GDM1 (cell line): ENCODE measurements at places on chromosomes 7 and 10.

DNA sequence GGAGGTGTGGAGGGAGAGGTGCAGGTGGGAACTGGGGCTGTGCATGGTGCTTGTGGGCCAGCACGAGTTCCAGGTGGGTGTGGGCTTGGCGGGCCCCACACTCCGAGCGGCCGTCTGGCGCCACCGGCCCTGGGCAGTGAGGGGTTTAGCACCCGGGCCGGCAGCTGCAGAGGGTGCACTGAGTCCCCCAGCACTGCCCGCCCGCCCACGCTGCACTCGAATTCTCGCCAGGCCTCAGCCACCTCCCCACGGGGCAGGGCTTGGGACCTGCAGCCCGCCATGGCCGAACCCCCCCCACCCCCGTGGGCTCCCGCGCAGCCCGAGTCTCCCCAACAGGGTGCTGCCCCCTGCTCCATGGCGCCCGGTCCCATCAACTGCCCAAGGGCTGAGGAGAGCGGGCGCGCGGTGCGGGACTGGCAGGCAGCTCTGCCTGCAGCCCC is 810.2 kb downstream of the PCDH15 start:
- DNase-seq: no peak

- no peak for DNase-seq
Observed at GRCh38 chr7:26349005-26349915, 57.6 kb downstream of the SNX10 start.

DNA sequence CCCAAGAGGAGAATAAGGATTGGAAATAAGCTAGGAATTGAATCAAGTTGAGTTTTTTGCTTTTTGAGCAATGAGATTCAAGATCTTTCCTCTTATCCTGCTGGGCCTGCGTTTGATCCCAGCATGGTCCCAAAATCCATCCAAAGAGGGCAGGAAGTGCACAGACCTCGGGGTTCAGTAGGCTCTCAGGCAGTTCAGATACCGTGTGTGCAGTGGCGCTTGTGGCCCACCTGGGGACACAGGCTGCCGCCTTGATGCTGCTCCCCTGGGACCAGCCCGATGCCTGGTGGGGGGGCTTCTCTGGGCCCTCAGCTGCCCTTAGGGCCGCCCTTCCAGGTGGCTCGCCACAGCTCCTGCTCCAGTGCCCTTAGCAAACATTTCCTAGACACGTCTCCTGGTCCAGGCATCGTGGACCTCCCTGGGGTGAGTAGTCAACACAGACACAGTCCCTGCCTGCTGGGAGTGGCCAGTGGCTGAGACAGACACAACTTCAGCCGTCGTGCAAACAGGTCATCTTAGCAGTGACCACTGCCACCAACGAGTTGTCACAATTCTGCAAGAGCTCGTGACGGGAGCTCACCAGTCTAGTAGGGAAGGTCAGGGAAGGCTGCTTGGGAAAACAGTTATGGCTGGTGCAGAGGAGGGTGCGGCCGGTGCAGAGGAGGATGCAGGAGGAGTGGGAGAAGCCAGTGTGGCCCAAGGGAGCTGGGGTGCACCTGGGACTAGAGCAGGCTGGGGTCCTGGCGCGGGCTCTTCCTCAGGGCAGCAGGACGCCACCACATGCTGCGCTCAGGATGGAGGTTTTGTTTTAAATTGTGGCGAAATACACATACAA is 21.7 kb upstream of the JAKMIP3 start:
- DNase-seq: no peak

- DNase-seq: no peak
Observed at GRCh38 chr10:8705415-8705814, 650.9 kb downstream of the GATA3 start.

DNA sequence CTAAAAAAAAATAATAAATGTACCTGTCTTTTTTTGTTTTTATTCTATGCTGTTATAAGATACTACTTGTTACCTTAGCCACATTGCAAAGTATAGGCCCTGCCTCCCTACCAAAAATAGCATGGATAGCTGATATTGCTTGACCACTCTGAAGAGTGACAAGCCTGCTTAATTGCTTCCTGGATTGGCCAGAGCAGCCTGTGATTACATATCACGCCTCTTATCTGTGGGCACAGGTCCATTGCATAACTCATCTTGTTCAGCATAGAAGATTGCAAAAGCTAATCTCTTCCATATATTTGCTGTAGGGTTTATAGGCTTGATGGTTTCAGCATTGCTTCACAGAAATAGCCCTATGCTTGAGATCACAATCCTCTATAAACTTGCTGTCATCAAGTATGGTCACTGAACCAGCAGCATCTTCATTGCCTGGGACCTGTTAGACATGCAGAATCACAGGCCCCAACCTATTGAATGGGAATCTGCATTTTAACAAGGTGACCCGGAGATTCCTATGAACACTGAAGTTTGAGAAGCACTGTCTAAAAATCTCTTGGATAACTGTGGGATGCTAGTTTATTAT is 280.8 kb upstream of the CDC14C start:
- no peak for DNase-seq

- DNase-seq: no peak
Observed at GRCh38 chr7:30584965-30585364, 9.7 kb upstream of the GARS1 start.

- no peak for DNase-seq
Observed at GRCh38 chr10:63129888-63130287, 3.2 kb upstream of the NRBF2 start.

- DNase-seq: no peak
Observed at GRCh38 chr7:88746126-88746525, 13.4 kb upstream of the ZNF804B start.

GRCh38 chr7:154631162-154631561 is 371.8 kb downstream of the PAXIP1 start:
- DNase-seq: no peak

GRCh38 chr7:17406738-17407137 is 108.3 kb downstream of the AHR start:
- DNase-seq: no peak

DNA sequence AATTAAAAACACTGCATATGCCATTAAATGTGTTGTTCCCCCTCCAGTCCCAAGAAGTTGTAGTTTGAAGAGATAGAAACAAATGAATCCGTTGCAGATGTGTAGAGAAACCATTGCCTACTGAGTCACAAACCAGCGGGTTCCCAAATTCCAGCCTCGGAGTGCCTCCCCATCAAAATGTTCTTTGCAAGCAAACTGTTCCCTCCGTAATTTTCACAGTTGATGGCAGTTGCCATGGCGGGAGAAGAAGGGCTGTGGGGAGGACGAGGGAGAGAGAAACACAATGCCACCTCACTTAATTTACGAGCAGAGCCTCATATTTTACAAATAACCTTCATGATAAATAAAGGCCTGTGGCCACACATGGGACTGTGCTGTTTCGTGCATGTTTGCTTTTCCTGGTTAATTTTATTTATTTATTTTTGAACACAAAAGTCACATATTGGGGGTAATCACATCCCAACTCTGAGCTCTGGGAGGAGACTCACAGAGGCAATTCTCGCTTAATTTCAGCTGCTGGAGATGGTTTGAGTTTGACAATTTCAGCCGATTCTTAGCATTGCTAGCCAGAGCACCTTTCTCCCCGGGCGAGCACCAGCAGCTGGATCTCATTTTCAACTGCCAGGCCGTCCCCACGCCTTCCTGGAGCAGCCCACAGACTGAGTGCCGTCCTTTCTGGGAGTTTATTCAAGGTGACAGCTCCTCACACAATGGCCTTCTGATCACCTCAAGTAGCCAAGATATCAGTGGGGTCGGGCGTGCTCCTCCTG is 1084.2 kb downstream of the KCNMA1 start:
- DNase-seq: no peak

DNA sequence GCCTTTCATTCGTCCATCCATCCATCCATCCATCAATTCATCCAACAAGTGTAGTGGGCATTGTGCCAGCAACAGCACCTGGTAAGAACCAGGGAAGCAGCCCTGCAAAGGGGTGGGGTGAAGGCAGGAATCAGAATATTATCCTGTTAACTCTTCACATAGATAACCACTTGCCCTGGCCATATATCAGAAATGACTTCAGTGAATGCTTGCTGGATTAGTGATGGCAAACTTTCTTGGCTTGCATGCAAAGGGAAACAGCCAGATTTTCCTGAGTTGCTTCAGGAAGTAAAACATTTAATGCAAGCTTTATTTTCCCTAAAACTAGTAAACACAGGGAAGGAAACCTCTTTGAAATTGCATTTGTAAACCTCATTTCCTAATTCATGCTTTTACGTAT is 743 bp downstream of the OR2A5 start:
- no peak for DNase-seq

GRCh38 chr10:95536017-95536416 is 25.2 kb downstream of the SORBS1 start:
- no peak for DNase-seq

DNA sequence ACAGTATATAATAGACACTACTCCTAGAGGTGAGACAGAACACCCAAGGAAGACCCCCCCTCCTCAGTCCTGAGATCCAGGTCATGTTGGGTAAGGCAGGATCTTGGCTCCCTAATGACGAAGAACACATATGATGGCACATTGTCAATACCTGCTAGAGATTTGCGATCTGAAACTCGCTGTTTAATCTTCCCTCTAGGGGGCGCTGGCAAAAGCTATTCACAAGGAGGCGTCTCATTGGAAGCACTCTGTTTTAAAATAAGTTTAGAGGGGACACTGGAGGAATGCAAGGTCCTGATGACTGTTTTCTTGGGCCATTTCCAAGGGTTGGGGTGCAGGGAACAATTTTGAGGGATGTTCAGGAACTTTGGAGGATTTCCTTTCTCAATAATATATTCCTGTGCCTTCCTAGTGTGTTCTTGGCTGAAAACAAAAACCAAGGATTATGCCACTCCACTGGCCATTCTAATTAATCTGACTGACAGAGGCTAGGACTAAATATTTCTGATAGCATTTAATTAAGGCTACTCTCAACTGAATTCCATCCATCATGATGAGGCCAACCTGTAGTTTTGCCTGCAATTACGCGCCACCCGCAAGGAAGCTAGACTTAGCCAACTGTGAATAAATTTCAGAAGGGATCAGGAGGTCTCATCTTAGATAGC is 1013.8 kb upstream of the MBL2 start:
- DNase-seq: no peak

GRCh38 chr7:4115941-4116610 is 566.0 kb upstream of the FOXK1 start:
- no peak for DNase-seq

DNA sequence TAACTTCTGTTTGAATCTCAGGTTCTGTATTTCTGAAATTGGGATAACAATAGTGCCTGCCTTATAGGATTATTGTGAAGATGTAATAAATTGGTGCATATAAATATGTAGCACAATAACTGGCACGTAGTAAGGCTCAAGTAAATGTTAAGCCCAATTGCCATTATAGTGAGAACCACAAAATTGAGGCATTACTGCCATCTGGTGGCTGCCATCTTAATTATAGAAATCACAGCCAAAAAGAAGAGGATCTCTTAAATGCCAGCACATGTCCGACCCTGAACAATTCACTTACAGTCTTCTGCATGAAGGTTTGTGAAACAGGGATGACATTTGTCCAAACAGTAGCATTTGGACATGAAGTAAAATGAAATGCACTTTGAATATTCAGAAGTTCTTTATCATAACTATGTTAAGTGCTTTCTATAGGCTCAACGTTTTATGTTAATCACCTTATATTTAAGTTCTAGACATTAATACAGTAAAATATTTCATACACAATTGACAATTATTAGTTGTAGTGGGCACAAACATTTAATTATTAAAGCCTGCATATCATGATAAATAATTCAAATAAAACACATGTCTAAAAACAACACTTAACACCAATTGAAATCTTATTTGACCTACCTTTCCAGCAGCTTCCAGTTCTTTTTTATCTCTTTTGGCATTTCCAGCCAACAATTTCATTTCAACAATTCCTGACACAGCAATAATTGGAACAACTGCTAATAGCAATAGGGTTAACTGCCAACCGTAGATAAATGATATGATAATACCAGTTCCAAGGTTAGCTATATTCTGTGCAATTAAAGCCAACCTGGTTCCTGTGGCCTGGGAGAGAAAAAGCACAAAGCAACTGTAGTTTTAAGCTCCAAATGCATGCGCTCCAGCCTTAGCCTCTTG is 58.5 kb downstream of the ABCB4 start:
- peak; percentile 35 for DNase-seq

GRCh38 chr10:35887685-35888084 is 245.6 kb upstream of the FZD8 start:
- no peak for DNase-seq

GRCh38 chr10:95935429-95935828 is 27.7 kb downstream of the CC2D2B start:
- DNase-seq: peak; percentile 0

DNA sequence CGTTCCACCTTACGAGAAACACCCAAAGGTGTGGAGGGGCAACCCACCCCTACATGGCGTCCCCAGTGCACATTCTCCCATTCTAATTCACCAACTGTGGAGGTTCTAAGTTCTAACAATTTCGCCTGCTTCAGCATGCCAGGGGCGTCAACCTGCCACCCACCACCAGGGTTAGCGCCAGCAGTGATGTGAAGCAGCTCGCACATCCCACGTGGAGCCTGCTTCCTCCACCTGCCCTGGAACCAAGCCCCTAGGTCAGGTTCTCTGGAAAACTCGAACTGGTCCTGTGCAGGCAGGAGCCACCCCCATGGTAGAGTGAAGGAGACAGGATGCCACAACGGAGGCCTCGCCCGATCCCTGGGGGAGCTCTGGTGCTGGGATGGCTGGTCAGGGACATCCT is 33.3 kb upstream of the FXYD4 start:
- DNase-seq: no peak

DNA sequence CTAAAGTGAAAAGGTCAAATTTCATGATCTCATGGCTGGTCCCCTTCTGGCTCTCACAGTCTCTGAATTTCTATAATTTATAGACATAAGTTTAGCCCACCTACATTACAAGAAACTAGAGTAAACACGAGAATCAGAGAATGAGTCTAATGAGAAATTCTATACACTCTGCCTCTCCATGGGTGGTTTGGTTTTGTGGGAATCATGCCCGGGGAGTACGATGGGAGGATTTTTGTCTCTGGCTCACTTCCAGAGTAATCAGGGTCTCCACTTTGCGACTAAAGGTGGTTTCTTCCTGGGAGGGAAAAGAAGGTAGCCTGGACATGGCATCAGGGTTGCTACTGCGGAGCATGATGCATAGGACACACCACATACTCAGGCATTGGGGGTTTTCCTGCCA is 69.7 kb downstream of the MRC1 start:
- no peak for DNase-seq

- no peak for DNase-seq
Observed at GRCh38 chr7:30474893-30475292, 3.7 kb downstream of the NOD1 start.

GRCh38 chr10:33065111-33065510 is 107.1 kb upstream of the ITGB1 start:
- DNase-seq: no peak

DNA sequence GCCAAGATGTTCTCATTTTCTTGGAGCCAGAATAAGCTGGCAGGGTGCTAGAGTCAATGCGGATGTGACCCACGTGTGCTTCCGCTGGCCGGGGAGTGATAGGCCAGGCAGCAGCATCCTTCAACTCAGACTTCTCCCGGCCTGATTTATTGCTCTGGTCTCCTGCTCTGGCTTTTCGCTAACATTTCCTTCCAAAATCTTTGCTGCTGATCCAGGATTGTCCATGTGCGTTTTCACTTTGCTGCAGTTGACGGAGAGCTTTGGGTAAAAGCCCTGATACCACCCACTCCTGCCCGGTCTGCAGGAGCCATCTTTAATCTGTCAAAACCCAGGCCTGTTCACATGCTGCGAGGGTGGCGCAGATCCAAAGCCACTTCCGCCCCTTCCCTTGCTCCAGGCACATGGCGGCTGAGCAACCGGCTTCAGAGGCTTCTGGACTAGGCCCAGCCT is 106.8 kb downstream of the CYP26A1 start:
- no peak for DNase-seq
